ENCODE measurements at places on chromosomes 6 and 20.

GRCh38 chr20:57215826-57216471, 50.5 kb downstream of the BMP7 start:
- no peak for DNase-seq

- DNase-seq: no peak
These were observed 150.7 kb downstream of the PKHD1 start for GRCh38 chr6:51936531-51937290.

GRCh38 chr6:110714143-110714542, 101.1 kb downstream of the CDK19 start:
- no peak for DNase-seq

- DNase-seq: no peak
These were observed 213.1 kb downstream of the BTBD3 start for GRCh38 chr20:12130781-12131180.

GRCh38 chr6:97097068-97098047, 172.8 kb downstream of the KLHL32 start:
- DNase-seq: no peak

- DNase-seq: no peak
These were observed 272.9 kb downstream of the SMOC2 start for GRCh38 chr6:168713839-168714238.

DNA sequence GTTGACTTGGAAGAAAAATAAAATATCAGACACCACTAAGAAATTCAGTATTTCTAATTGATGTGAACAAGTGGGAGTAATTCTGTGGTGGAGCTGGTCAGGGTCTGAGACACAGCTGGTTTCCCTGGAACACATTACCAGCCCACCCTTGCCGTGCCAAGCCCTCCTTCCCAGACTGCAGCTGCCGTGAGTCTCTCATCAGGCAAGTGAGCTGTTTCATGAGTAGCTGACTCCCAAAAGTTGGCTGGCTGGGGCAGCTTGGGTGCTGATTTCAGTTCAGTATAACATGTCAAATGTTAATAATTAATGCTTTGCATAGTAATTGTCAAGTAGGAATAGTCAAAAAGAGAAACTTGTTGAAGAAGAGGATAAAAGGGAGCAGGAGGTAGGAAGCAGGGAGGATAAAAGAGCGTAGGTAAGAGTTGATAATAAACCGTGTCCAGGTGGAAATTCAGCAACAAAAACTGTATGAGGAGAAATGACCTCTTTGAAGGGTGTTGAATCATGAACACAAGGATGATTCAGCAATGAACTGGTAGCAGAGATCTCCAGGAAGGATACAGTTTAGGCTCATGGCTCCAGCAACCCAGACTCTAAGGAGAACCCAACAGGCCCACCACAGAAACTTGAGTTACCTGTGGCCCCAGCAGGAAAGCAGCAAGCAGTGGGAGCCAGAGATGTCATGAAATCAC, 110.9 kb upstream of the SSTR4 start:
- no peak for DNase-seq

GRCh38 chr6:25218346-25218745, 60.8 kb upstream of the CARMIL1 start:
- no peak for DNase-seq

Data from stimulated activated CD8-positive, alpha-beta memory T cell treated with anti-CD3 and anti-CD28 coated beads, Interleukin-4, amount 100 ng/mL, for 4 hours (primary cell).